Smooth muscle cell of bladder (primary cell): ENCODE measurements at places on chromosomes 7 and 10. TPM values are rescaled to one million over a fixed set of nuclear protein-coding genes. Genes with fewer than 3 reads are reported as not detected.

Gene RADIL
- 0.46 and 0.57 TPM in 2 replicates for total RNA-seq

Gene MAPK8
- 28.6 and 31.1 TPM in 2 replicates for total RNA-seq

Gene CYCS
- 26.7 and 31.8 TPM in 2 replicates for total RNA-seq

Gene PTER
- total RNA-seq: 13.8 and 15.3 TPM in 2 replicates

Gene PRKAR1B
- 11.7 and 13.7 TPM in 2 replicates for total RNA-seq

Gene CPEB3
- 0.43 and 0.55 TPM in 2 replicates for total RNA-seq

Gene RAMP3
- total RNA-seq: not detected in 2 replicates

Gene ENTPD1
- total RNA-seq: 0.74 and 4.0 TPM in 2 replicates

Gene IQCE
- total RNA-seq: 7.4 and 11.7 TPM in 2 replicates

Gene NUDT13
- total RNA-seq: 0.55 and 1.4 TPM in 2 replicates

Gene WAPL
- 42.2 and 48.5 TPM in 2 replicates for total RNA-seq

Gene OR13A1
- not detected in 2 replicates for total RNA-seq

Gene ADCY1
- 0.18 and 0.28 TPM in 2 replicates for total RNA-seq

Gene PNLIPRP3
- total RNA-seq: 0.09 TPM in 1 of 2 replicates, not detected in the other

Gene FOXI2
- not detected in 2 replicates for total RNA-seq

Gene PDE6C
- not detected in 2 replicates for total RNA-seq

Gene LRMDA
- 1.1 and 1.6 TPM in 2 replicates for total RNA-seq

Gene LOXL4
- 25.7 and 32.9 TPM in 2 replicates for total RNA-seq

Gene CRPPA
- total RNA-seq: 1.3 and 1.8 TPM in 2 replicates

Gene OR9A2
- total RNA-seq: not detected in 2 replicates

Gene FOXP2
- total RNA-seq: 2.4 and 3.2 TPM in 2 replicates

Gene GNB2
- 59.2 and 67.9 TPM in 2 replicates for total RNA-seq

Gene CUBN
- total RNA-seq: 0.85 and 1.2 TPM in 2 replicates

Gene SPDYE6
- total RNA-seq: not detected in 2 replicates

Gene INA
- 0.18 and 0.28 TPM in 2 replicates for total RNA-seq

Gene KLHDC10
- total RNA-seq: 27.7 and 29.9 TPM in 2 replicates

Gene PAX4
- total RNA-seq: not detected in 2 replicates

Gene PILRA
- 0.18 and 0.28 TPM in 2 replicates for total RNA-seq

Gene PDGFA
- total RNA-seq: 17.2 and 24.0 TPM in 2 replicates

Gene MEIG1
- 0.28 TPM in 1 of 2 replicates, not detected in the other for total RNA-seq

Gene SFMBT2
- total RNA-seq: 5.1 and 5.5 TPM in 2 replicates

Gene SH3PXD2A
- 14.8 and 19.7 TPM in 2 replicates for total RNA-seq

Gene TAX1BP1
- total RNA-seq: 100.0 and 123 TPM in 2 replicates

Gene NME8
- not detected in 2 replicates for total RNA-seq

Gene AZGP1
- 0.09 TPM in 1 of 2 replicates, not detected in the other for total RNA-seq

Gene ATE1
- 17.8 and 20.8 TPM in 2 replicates for total RNA-seq

Gene LIPM
- total RNA-seq: not detected in 2 replicates

Gene PPP1R3A
- total RNA-seq: 0.14 TPM in 1 of 2 replicates, not detected in the other
